ENCODE measurements at places on chromosomes 3 and 15. TPM values are rescaled to one million over a fixed set of nuclear protein-coding genes. Genes with fewer than 3 reads are reported as not detected.

The ZNF654 gene
- 13.4 TPM for total RNA-seq

The IQCF6 gene
- not detected for total RNA-seq

The RPUSD2 gene
- total RNA-seq, result 11.7 TPM

The CLDN11 gene
- total RNA-seq, result not detected

The SLC26A6 gene
- 18.0 TPM for total RNA-seq

The DAZL gene
- not detected for total RNA-seq

The MNS1 gene
- total RNA-seq, result 2.4 TPM

The C3orf85 gene
- not detected for total RNA-seq

The NR2E3 gene
- not detected for total RNA-seq

The KCNMB2 gene
- total RNA-seq, result 0.36 TPM

The SSR3 gene
- total RNA-seq, result 338 TPM

The CLRN1 gene
- not detected for total RNA-seq

The AMT gene
- total RNA-seq, result 0.56 TPM

The PARP15 gene
- 0.08 TPM for total RNA-seq
